ENCODE measurements at places on chromosomes 1 and 21.

- no peak for DNase-seq
Observed at GRCh38 chr21:33587792-33588484, 546 bp downstream of the DONSON start.

GRCh38 chr1:24806588-24806987, 61.3 kb downstream of the CLIC4 start:
- DNase-seq, result no peak

DNA sequence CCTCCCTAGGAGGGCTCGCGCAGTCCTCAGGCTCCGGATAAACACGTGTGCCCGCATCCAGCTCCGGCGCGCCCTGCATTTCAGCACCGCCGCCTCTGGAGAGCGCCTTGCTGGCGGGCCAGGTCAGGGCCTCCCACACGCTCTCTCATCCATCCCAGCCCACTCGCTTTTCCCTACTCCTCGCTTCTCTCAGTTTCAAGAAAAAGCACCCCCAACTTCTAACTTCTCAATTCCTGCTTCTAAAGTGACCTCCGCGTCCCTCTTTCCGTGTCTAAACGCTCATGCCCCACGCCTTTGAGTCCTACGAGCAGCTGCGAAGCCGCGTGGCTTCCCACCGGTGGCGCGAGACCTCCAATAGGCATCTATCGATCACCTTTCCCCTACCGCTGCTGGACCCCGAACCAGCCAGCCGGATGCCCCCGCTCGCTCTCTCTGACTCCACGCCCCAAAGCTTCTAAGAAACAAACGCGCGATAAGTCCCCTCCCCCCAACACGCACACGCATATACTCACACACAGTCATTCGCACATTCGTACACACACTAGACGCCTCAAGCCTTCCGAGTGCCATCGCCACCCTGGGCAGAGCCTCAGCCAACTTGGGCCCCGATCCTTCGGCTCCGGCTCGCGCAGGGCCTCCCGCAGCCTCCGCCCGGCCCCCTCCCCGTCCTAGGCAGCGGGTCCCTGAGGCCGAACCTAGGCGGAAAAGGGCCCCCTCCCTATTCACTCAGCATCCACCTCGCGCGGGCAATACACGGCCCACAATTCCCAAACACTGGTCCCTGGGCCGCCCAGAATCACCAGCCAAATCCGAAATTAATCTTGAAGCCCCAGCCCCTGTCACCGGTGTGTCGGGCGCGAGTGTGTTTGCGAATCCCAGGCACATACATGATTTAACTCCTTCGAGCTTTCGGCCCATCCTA, 1.1 kb downstream of the NMNAT2 start:
- DNase-seq, result no peak

- no peak for DNase-seq
Observed at GRCh38 chr1:202709276-202710041, 795 bp downstream of the SYT2 start.

GRCh38 chr1:44568128-44568900, 106.0 kb downstream of the TMEM53 start:
- DNase-seq, result no peak

- DNase-seq, result no peak
Observed at GRCh38 chr1:240515505-240515904, 96.5 kb downstream of the GREM2 start.

- DNase-seq, result no peak
Observed at GRCh38 chr1:225468270-225469020, 40.6 kb upstream of the LBR start.

GRCh38 chr1:32052887-32053286, 19.9 kb upstream of the TMEM39B start:
- no peak for DNase-seq

GRCh38 chr1:192147221-192147620, 11.0 kb upstream of the RGS18 start:
- no peak for DNase-seq

GRCh38 chr21:45994759-45995685, 13.5 kb downstream of the COL6A1 start:
- DNase-seq, result no peak

DNA sequence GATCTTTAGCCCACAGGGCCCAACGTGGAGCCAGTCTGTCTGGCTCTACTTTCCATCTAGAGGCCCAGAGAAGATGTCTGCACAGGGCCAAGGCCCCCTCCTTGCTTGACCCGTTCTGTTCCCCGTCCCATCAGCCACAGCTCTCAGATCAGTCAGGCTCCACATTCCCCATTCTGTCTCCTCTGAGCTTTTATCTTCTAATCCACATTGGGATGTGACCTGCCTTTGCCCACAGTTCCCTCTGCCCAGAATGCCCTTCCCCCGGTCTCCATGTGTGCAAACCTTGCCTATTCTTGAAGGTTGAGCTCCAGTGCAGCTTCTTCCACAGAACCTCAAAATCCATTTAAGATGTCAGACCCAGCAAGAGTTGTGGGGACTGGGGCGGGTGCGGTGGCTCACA, 53.3 kb upstream of the WASF2 start:
- no peak for DNase-seq

GRCh38 chr1:240644732-240645131, 32.8 kb upstream of the GREM2 start:
- no peak for DNase-seq

DNA sequence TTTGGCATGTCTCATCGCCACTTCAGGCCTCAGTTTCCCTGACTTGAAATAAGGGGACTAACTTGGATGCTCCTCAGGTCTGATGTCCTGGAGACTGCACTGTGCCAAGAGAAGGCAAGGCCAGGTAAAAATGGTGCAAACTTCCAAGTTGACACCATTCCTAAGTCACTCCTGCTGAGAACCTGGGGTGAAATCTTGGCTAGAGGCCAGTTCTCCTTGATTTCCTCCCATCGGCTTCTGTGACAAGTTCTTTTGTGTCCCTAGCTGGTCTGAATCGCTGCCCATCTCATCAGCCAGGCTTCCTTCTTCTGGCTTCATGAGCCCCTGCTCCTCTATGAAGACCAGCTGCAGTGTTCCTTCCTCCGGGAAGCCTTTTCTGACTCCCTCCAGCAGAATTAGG, 48.6 kb upstream of the ID3 start:
- DNase-seq, result no peak

DNA sequence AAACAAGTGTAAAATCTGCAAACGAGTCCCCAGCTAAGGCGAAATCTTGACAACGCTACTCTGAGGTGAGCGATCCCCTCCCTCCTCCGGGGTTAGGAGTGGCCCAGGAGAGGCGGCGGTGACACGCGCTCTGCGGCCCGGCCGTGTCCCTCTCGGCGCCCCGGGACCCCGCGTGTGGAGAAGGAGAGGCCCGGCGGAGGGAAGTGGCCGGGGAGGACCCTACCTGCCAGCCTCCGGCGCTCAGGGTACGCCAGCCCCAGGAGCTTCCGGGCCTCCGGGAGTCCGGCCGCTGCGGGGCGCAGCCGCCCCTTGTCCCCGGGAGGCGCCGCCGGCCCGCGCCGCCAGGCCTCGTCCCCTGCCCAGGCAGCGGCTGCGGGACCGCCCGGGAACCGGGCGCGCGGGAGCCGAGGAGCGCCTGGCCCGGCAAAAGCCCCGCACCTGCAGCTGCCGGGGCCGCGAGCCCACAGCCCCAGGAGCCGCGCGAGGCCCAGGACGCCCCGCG, 543 bp downstream of the ABCB10 start:
- no peak for DNase-seq

GRCh38 chr21:44065428-44065827, 41.8 kb upstream of the PWP2 start:
- no peak for DNase-seq

DNA sequence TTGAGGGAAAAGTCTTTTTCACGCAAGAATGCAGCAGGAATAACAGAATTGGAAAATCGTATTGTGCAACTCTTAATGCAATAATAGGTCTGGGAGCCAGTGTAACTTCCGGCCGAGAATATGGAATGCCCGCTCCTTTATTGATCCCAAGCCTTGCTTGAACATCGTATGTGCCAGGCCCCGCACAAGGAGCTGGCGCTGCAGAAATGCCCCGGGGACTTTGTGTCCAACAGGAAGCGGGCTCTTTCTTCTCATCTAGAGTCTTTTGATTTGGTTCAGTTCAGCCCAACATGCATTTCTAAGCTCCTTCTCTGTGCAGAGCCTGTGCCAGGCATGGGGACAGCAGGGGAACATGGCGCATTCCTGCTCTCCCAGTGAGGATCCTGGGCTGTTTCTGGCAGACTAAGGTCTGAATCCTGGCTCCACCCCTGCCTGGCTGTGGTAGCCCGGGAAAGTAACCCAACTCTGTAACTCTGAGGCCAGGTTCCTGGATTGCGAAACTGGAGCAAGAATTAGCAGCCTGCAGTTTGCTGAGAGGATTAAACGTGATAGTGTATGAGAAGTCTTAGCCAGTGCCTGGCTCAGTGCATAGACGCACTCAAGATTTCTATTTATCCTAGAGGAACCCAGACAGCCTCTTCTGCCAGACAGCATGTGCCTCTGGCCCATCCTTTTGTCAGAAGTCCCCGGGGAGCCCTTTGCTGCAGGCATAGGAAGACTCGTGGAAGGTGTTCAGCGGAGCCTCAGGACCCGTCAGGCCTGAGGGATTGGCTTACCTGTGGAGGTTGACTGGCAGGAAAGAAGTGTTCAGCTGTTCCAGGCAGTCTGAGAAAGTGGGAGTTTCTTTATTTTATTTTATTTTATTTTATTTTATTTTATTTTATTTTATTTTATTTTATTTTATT, 987 bp upstream of the CDCP2 start:
- peak; percentile 51 for DNase-seq

GRCh38 chr1:42035205-42035829, 116.6 kb upstream of the HIVEP3 start:
- no peak for DNase-seq

DNA sequence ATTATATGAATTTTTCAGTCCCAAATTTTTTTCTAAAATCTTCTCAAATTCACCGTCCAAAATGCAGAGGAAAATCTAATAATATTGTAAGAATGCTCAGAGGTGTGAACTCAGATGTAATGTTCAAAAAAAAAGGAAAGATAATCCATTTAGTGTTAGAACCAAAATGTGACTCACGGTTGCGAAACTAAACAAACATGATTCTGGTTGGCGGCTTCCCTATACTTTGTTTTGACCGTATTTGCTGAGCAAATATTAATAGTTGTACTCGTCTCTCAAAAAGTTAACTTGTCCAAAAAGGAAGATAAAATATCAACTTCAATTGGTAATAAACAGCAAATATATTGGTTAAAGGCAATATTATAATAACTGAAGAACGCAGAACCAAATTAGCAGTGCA, 34.4 kb downstream of the ZSWIM5 start:
- DNase-seq, result no peak

GRCh38 chr1:214331180-214331579, 50.2 kb downstream of the SMYD2 start:
- DNase-seq, result no peak
